NCI-H1436 treated with DMSO at 0.1 percent for 48 hours (cell line): ENCODE measurements at places on chromosomes 1 and 21.

GRCh38 chr1:206507284-206508129 is at the start of gene RASSF5:
Gene RASSF5, plus strand, starts transcription at chr1:206507531. Its CDS starts 72 bp downstream, at chr1:206507603.
- DNase-seq = no peak

DNA sequence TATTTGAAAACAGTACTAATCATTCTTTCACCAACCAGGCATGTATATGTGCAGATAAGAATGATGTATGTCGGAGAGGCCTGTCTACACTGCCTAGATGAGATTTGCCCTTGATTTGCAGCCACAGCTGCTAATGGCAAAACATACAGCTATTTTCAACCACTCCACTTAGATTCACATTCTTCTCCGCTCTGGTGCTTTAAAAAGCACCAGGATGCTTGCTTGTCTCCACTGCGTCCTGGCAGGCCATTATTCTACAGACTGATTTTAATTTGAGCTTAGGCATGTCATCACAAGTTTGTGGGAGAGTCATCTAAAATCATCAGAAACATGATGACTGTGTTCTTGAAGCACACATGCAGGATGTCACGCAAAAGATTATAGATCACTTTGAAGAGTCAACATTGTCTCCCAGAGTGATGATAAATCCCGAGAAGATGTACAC is 119.0 kb upstream of the NRIP1 start:
- DNase-seq = no peak

GRCh38 chr1:167644551-167644950 is 14.5 kb downstream of the RCSD1 start:
- DNase-seq = no peak

DNA sequence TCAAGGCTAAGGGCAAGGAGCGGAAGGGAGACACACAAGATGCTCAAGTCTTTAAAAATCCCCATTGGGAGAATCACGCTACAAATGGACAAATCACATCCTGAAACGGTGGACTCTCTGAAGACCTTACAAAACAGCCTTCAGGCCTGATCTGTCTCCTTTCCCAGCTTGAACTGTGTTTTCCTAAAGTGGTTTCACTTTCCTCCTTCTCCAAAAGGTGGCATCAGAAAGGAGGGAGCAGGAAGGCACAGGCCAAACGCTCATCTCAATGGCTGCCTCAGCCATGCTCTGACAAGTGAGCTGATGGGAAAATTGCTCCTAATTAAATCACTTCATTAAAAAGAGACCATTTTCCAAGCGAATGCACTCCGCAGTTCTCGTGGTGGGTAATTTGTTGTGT is 47.7 kb downstream of the UTP25 start:
- DNase-seq = peak; percentile 86

- DNase-seq = no peak
These were observed 53.6 kb downstream of the UCK2 start for GRCh38 chr1:165880993-165881392.

GRCh38 chr1:33280091-33280661 is 23.9 kb downstream of the ZNF362 start:
- no peak for DNase-seq

DNA sequence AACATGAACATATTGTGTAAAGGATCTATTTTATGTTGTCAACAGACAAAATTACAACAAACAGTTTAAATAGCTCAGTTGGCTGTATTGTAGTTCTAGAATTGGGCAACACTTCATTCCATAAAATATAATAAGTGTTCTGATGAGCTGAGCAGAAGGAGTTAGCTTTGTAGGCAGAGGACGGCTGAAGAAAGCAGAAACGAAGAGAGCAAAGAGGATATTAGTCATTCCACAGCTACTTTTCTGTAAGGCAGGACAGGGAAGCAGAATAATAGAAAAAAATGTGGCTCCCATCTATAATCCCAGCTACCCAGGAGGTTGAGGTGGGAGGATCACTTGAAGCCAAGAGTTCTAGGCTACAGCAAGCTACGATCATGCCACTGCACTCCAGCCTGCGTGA is 20.2 kb upstream of the IVNS1ABP start:
- no peak for DNase-seq

GRCh38 chr1:103146166-103146565 is 37.8 kb upstream of the COL11A1 start:
- DNase-seq = no peak

- DNase-seq = no peak
These were observed 313.6 kb downstream of the HHIPL2 start for GRCh38 chr1:222234351-222234750.

GRCh38 chr1:218804014-218804785 is 369.5 kb upstream of the LYPLAL1 start:
- no peak for DNase-seq

GRCh38 chr1:25689686-25690381 is 73.2 kb downstream of the MAN1C1 start:
- DNase-seq = no peak

GRCh38 chr1:167250482-167250881 is 29.8 kb downstream of the POU2F1 start:
- DNase-seq = no peak

DNA sequence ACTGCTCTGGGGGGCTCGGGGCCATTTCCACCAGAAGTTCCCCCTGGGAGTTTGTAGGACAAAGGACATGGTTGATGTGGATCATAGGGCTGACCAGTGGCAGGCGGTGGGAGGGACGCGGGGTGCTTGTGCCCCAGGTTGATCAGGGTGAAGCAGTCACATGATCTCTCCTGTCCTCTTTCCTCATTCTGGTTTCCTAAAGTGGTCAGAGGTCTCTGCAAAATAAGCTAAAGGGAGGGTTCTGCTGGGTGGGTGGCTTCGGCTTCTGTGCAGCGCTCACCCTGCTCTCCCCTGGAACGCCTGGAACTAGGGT is 9.2 kb downstream of the PDXK start:
- no peak for DNase-seq

DNA sequence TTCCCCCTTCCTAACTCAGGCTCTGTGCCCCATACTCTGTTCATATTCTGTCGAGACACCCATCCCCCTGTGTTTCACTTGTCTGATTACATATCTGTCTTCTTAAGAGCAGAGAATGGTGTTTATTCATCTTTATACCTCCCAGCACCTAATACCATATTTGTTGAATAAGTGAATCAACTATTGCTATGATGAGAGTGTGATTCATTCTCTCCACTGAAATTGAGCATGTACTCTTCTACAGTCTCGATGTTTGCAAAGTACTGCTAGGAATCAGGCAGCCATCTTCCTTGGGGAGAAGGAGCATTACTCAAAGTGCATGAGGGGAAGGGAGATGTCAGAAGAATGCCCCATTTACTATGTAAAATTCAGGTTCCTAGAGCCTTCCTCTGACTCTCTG is 27.0 kb downstream of the TBX15 start:
- no peak for DNase-seq

- DNase-seq = no peak
These were observed 15.7 kb upstream of the A3GALT2 start for GRCh38 chr1:33336580-33336979.

- DNase-seq = peak; percentile 17
These were observed 102.4 kb upstream of the SERBP1 start for GRCh38 chr1:67532452-67533216.

DNA sequence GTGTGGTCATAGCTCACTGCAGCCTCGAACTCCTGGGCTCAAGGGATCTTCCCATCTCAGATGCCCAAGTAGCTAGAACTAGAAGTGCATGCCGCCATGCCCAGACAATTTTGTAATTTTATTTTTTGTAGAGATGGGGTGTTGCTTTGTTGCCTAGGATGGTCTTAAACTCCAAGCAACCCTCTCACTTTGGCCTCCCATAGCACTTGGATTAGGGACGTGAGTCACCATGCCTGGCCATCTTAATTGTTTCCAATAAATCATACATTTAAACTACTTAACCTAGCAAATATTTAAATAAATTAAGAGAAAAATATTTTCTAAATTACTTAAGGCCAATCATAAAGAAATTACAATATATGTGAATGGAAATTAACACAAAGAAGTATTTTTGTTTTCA is 35.1 kb upstream of the ADGRL4 start:
- no peak for DNase-seq

DNA sequence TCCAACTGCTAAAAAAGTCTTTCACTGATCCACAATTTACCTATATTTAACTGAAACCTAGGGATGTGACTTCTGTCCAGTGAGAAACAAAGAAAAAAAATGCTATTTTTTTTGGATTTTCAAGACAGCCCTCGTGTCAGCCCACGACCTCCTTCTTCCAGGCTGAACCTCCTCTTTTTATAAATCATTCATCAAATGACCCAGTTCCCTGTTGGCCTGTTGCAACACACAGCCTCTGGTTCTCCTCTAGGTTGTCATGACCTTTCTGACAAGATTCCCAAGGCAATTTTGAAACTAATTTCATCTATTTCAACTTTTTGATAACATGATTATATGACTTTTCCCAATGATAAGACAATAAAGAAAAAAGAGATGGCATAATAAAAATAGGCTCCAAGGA is 74.6 kb downstream of the PGBD5 start:
- DNase-seq = no peak

DNA sequence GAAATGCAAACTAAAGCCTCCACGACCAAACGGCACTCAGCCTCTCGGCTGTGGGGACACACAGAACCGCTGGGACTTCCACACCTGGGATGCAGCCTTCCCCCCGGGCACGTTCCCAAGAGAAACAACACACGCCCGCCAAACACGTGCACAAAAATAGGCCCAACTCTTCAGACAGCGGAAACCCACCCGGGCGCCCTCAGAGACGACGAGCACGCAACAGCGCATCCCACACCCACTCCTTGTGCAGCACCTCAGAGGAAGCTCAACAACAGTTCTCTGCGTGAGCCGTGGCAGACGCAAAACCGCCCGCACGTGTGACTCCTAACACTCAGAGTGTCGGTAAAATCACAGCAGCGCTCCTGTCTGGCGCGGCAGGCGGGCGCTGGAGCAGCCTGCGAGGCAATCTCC is 5.3 kb downstream of the C1orf159 start:
- no peak for DNase-seq

GRCh38 chr1:89633800-89634625 is 1.1 kb downstream of the LRRC8C start:
- no peak for DNase-seq

DNA sequence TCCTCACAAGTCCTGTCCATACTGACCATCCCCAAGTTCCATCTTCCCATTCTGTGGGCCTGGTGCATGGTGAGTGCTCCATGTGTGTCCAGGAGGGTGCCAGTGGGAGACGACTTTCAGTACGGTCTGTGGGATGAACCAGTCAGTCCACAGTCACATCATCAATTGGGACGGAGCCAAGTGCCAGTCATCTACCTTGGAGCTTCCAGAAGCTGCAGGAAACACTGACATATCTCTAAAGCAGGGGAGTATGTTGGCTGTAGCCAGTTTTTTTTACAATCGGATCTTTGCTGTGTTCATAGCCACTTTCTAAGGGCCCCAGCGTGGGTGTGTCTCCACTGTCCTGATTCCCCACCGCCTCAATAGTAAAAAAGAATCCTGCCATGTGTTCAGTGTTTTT is 13.6 kb upstream of the TRIM17 start:
- DNase-seq = no peak

- no peak for DNase-seq
These were observed 69.8 kb downstream of the KCNT2 start for GRCh38 chr1:196538473-196538872.
